ENCODE measurements at places on chromosomes 11 and 22.

DNA sequence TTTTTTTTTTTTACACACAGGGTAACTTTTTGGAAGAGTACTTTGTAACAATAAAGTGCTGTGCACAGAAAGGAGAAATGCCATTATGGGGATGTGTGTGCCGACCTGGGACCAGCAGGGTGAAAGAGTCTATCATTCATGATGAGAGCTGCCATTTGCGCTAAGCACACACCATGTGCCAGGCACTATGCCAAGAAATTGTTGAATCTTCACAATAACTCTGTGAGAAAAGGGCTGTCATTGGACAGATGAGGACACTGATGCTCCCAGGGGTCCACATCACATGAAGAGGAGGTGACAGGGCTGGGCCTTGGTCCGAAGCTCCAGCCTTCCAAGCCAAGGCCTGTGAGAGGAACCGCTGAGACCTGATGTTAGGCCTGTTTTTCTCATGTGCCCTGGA is 5.6 kb downstream of the DUSP18 start:
- DNase-seq, result no peak

- no peak for DNase-seq
Measured at GRCh38 chr11:106399624-106400023, 322.2 kb downstream of the AASDHPPT start.

- DNase-seq, result no peak
Measured at GRCh38 chr11:105111145-105111944, 28.2 kb downstream of the CARD18 start.

DNA sequence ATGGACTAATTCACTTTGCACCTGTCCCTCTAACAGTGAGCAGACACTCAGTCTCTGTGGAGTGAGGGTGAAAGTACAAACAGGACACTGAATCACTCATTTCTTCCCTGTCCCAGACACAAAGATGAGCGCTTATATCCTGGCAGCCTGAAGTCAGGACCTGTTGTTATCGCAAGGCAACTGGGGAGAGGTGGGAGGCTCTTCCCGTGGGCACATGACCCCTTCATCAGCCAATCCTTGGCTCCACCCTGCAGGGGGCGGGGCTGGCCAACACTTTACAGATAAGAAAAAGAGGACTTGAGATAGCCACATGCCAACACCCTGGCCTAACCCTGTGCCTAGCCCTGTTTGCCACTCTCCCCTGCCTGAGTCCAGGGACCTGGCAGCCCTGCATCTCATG is 29.5 kb upstream of the TESMIN start:
- no peak for DNase-seq

DNA sequence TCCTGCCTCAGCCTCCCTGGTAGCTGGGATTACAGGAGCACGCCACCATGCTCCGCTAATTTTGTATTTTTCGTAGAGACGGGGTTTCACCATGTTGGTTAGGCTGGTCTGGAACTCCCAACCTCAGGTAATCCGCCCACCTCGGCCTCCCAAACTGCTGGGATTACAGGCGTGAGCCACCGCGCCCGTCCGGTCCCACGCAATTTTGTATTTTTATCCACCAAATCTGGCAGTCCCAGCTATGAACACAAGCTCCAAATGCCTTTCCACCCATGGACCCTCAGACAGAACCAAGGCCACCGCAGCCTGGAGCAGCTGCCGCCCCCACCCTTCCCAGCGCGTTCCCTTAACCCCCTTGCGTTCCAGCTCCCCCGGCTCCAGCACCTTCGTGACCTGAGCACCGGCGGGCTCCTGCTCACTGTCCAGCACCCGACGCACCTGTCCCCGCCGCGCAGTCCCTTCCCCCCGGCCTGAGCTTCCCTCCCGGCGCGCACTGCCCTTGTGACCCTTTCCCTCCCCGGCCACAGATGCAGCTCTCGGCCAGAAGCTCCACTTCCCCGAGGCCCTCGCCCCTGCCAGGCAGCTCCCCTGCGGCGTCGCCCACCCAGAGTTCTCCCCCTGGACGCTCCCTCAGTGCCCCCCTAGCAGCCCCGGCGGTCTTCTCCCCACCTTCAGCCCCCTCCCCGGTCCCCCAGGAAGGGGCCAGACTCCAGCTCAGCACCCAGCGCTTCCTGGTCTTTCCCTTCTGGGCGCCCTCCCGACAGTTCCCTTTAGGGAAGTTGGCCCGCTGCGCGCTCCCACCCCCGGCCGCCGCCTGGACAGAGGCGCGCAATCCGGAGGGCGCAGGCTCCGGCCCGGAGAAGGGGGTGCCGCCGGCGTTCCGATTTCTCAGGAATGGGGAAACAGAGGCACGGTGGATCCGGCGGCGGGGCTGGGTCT is 5.6 kb upstream of the ZBED4 start:
- no peak for DNase-seq

DNA sequence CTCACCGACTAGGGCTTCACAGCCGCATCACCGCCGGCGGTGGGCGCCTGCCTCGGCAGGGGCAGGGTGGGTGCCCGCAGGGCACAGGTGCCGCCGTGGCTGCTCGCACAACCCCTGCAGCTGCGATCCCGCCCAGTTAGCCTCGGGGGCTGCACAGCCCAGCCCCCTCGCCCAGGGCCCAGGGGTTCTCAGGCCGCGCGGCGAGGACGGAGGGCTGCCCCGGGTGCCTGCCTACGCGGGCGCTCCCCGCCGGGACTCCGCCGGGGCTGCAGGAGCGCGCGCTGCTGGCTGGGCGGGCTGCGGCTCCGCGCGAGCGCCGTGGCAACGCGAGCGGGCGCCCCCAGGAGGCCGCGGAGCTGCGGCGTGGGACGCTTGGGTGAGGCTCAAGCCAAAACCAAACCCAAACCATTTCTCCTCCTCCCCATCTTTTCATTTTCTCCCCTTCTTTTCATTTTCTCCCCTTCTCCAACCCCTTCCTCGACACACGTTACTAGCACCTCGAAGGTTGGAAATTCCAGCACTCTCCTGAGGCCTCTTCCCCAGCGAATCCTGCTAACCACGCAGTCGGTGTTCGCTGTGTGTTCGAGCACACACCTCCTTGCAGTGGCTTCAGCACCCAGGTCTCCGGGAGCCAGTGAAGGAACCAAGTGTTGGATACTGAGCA is at the start of gene MICAL3:
MICAL3 (minus strand) TSS at position 286 of the 664 bp plus-strand sequence. CDS start 117,749 bp downstream, outside the sequence.
- DNase-seq, result peak; percentile 61

GRCh38 chr11:61693922-61694601 is 13.9 kb downstream of the DAGLA start:
- no peak for DNase-seq

DNA sequence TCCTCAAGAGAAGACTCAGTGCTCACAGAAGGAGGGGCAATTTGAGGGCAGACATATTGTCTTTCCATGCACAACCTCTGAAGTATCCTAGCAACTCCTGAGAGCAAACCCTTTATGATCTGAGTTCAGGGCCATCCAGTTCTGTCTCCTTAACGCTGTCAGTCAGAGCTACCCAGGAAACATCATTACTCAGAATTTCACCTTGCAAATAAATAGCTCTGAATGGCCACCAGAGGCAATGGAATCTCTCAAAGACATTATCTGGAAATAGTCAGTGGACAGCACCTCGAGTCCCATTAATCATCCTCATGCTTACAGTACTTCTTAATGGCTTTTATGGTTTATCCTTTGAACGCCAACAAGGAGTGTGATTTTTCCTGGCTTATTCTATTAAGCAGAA is 656.1 kb downstream of the OPCML start:
- no peak for DNase-seq

- DNase-seq, result no peak
Measured at GRCh38 chr11:78800756-78801155, 226.1 kb upstream of the NARS2 start.

GRCh38 chr22:35170716-35171697 is 86.3 kb upstream of the HMGXB4 start:
- DNase-seq, result no peak

DNA sequence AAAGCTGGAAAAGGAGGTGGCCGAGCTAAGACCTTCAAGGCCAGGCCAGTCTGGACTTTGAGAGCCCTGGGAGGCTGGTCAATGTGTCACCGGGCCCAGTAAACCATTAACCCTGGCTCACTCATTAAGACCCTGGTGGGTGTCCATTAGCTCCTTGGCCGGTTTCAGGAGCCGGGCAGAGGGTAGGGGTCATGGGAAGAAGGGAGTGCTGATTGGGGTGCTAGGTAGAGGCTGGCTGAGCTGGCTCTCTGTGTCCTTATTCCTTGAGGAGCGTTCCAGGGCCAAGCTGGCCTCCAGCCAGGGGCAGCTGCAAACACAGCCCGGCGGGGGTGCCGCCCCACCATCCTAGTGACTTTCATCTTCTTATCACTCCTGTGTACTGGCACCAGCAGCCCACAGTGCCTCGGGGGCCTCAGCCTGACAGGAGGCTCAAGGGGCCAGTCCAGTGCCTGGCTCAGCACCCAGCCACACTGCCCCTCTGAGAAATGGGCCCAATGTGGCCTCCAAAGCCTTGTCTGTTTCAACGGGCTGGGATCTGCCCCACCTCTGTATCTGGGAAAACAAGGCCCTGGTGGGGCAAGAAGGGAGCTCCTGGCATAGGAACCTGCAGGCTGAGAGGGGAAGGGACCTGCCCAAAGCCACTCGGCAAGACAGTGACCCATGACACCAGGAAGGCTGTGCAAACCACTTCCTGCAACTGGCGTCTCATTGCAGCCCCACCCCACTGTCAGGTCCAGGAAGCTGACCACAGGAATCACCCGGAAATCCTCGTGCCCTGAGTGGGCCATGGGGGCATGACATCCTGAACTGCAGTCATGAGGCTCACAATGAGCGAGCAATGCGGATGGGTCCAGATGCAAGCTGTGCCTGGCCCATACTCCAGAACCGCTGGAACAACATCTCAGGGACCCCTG is 15.1 kb upstream of the RGL4 start:
- DNase-seq, result no peak

DNA sequence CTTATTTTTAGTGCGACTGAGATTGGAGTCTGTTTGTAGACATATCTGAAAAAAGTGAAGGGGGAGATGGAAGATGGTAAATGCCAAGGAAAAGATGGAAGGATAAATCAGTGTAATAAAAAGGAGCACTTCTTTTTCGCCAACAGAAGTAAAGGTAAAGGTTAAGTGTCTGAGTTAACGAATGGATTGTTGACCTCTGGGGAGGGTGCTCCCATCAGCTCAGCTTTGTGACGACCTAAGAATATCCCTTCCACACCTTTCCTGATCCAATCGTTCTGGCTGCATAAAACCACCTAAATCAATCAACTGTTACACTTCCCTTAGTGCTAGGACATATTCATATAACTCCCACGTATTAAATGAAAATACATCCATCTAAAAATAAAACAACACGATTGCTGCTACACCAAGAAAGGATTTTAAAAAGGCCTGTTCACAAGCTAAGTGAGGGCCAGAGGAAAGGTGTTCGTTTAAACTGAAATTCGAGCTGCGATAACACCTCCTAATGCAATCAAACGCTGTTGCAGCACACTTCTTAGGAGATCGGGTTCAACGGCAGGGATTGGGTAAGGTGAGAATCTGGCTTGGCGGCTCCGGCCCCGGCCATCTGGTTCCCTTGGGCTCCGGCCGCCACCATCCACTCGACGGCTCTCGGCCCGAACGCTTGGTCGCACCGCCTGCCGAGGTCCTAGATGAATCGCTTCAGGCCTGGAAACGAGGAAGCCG is 658 bp downstream of the C11orf71 start:
- no peak for DNase-seq

DNA sequence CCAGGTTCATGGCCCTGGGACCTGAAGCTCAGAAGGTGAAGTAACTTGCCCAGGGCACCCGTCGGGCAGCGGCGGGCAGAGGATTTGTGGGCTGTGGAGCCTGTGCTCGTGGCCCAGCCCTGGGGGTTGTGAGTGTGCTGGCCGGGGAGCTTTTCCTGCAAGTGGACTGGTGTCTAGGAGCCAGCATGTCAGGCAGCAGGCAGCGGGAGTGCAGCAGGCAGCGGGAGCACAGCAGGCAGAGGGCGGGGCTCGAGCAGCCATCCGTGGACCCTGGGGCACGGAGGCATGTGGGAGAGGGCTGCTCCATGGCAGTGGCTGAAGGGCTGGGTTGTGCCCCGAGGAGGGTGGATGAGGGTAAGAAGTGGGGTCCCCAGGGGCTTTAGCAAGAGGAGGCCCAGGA is 72.7 kb upstream of the PPP6R3 start:
- DNase-seq, result no peak

DNA sequence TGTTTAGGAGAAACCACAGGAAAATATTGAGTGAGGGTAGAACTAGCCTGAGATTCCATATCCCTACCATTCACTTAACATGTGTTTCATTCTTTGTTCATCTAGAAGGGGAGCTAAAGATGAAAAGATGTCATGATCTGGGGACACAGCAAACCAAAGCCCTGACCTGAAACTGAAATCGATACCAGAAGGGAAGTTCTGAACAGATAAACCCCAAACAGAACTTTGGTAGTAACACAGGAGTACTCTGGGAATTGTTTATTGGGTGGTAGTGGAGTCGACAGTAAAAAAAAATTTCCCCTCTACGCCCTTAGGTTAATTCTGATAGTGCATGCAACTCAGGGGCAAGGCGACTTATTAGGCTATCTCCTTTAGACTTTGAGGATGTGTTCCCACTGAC is 27.2 kb downstream of the OR2AT4 start:
- no peak for DNase-seq

GRCh38 chr11:61045271-61045670 is 57.0 kb upstream of the CD5 start:
- no peak for DNase-seq

- DNase-seq, result no peak
Measured at GRCh38 chr11:118899706-118900360, 16.1 kb downstream of the CXCR5 start.

GRCh38 chr11:75740681-75741080 is 23.0 kb downstream of the MOGAT2 start:
- DNase-seq, result no peak

GRCh38 chr22:32692371-32692770 is 109.1 kb upstream of the TIMP3 start:
- no peak for DNase-seq

DNA sequence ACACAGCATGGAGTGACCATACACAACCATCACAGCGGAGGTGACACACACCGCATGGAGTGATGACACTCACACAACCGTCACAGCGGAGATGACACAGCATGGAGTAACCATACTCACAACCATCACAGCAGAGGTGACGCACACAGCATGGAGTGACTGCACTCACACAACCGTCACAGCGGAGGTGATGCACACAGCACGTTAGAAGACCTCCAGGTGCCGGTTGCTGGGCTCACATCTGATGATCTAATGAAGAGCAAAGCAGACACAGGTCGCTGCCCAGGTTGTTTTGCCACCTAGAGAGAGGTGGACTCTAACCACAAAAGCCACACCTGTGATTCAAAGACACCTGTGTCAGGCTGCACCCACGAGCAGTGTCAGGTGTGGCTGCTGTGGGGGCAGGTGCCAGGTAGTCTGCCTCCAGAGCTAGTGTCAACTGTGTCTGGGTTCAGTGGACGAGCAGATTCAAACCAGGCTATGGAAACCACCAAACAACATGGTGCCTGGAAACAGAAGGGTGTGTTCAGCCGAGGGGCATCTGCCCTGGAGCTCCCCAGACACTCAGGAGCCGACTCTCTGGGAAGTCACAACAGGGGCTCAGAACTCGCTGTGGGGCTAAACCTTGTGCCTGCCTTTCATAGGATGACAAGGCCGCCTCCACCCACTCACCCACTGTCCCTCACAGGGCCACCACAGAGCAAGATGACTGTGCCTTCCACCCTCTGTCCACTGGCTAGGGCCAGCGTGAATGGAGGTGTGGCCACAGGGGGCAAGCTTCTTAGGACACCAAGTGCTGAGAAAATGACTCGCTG is 608.2 kb downstream of the TBC1D22A start:
- no peak for DNase-seq

- peak; percentile 76 for DNase-seq
Measured at GRCh38 chr11:108647701-108648527, 17.0 kb upstream of the DDX10 start.

GRCh38 chr22:38114484-38115398 is 4.3 kb upstream of the BAIAP2L2 start:
- peak; percentile 77 for DNase-seq

Data from fibroblast of gingiva (primary cell).